Upper lobe of right lung (tissue), 1 donor: ENCODE measurements at places on chromosomes 1 and 21. TPM values are rescaled to one million over a fixed set of nuclear protein-coding genes. Genes with fewer than 3 reads are reported as not detected.

DNA sequence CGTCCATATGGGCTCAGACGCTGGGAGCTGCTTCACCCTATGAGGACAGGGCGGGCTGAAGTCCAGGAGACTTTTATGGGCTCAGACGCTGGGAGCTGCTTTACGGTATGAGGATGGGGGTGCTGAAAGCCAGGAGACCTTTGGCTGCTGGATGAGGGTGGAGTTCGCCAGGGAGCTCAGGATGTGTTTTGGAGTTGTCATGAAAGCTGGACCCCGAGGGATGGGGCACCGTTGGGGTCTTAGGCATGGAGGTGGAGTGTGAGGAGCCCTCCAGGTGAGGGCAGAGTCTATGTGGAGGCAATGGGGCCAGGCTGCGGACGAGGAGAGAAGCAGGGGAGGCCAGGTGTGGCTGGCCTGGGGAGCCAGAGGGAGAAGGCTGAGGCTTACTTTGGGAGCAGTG, 27.5 kb downstream of the TRPM2 start:
- peak; percentile 47 for DNase-seq

DNA sequence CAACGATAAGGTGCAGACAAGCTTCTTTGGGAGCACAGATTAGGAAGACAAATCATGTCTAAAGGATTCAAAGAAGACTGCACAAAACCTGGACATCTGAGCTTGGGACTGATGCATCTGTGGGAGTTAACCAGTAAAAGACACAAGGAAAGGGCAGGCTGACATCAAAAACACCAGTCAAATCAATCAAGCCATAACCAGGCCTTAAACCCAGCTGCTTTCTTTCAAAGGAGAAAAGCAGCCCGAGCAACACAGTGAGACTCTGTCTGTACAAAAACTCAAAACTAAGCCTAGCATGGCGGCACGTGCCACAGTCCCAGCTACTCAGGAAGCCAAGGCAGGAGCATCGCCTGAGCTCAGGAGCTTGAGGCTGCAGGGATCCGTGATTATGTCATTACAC, 411.6 kb downstream of the SMYD3 start:
- no peak for DNase-seq

Gene SPATA6
- 19.5 TPM for total RNA-seq

Gene CHIA
- total RNA-seq = 6.3 TPM

DNA sequence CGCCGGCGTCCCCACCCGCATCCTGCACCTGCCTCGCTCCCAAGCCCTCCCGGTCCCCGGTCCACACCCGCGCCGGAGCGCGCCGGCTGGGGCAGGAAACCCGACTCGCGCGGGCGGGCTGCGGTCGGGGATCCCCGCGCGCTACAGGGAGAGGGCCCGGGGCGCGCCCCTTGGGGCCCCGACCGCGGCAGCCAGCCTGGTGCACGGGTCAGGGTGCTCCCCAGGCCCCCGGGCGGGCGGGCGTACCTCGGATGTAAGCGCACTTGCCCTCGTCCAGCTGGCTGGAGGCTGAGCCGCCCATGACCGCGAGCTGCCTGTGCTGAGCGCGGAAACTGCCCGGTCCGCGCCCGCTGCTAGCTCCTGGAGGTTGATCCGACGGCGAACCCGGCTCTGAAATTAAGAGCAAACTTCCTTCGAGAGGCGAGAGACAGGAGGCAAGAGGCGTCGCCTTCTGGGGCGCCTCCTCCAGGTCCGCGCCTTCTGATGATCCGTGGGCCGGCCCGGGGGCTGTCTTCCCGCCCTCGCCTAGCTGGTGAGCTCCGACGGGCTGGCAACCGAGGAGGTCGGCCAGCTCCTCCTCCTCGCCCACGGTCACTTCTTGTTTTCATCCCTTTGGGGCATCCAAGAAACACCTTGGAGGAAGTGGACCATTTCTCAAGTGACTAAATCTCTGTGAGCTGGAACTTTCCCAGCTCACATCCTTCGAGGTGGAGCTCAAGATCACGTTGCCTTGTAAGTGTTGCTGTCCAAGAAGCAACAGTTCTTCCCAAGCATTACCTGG, at the start of gene NIBAN1:
NIBAN1 (minus strand) TSS at position 453 of the 781 bp plus-strand sequence; CDS start at position 301, 152 bp downstream.
- peak; percentile 86 for DNase-seq
